ENCODE measurements at places on chromosomes 1 and 21. TPM values are rescaled to one million over a fixed set of nuclear protein-coding genes. Genes with fewer than 3 reads are reported as not detected.

The AMY1A gene
- total RNA-seq, result not detected

The NUF2 gene
- total RNA-seq, result 40.0 TPM

DNA sequence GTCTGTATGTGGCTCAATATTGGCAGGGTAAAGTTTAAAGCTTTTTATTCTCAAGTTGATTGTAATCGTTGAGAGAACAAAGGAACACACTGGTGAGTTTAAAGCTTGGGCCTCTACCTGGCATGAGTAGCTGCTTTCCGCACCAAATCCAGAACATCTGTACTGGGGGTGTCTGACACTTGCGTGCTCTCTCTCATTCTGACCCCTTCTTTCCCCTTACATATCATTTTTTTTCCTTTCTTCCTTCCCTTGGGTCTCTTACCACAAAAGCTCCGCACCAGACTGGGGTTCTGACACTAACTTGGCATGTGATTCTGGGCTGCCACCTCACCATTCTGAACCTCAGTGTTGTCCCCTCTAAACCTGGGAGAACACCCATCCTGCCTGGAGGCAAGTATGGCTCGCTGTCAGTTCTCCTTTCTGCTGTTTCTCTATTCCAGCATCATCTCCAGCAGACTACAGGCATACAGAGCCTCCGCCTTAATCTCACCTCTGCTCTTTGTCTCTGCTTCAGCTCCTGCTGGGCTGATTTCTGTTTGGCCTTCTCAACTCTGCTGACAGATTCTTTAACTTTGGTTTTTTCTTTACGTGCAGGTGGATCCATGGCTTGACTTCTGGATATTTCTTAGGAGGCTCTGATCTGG lies 859 bp upstream of the ERMAP start:
- H3K4me1 ChIP-seq, result peaks cover 6% of the 10 kb centered on the region
- peak overlapping the region; percentile 64 for H3K27ac ChIP-seq
- H3K27me3 ChIP-seq, result no peaks in the 10 kb centered on the region
- no peak for DNase-seq

The ADORA3 gene
- not detected for total RNA-seq

The TLCD4 gene
- 14.1 TPM for total RNA-seq

The IGFN1 gene
- total RNA-seq, result not detected

GRCh38 chr1:113895961-113896360 lies 8.6 kb upstream of the BCL2L15 start:
- DNase-seq, result no peak
- H3K27me3 ChIP-seq, result no peaks in the 10 kb centered on the region
- H3K4me3 ChIP-seq, result no peak overlapping the region
- no peaks in the 10 kb centered on the region for H3K36me3 ChIP-seq
- H3K27ac ChIP-seq, result no peak overlapping the region
- no peaks in the 10 kb centered on the region for H3K4me1 ChIP-seq

The SARS1 gene
- total RNA-seq, result 225 TPM

GRCh38 chr1:155071701-155072100 lies 6.9 kb upstream of the EFNA3 start:
- H3K27me3 ChIP-seq, result no peaks in the 10 kb centered on the region
- H3K27ac ChIP-seq, result no peak overlapping the region

The PAPPA2 gene
- 0.02 TPM for total RNA-seq

- no peaks in the 10 kb centered on the region for H3K36me3 ChIP-seq
- no peaks in the 10 kb centered on the region for H3K27me3 ChIP-seq
- H3K27ac ChIP-seq, result no peak overlapping the region
- no peak overlapping the region for H3K4me3 ChIP-seq
Observed at GRCh38 chr1:239288820-239289554, 97.4 kb upstream of the CHRM3 start.

GRCh38 chr1:24047110-24047477 lies 64.8 kb downstream of the MYOM3 start:
- no peaks in the 10 kb centered on the region for H3K27me3 ChIP-seq
- no peak overlapping the region for H3K27ac ChIP-seq
- H3K4me3 ChIP-seq, result no peak overlapping the region

The TSPAN2 gene
- total RNA-seq, result 6.9 TPM

GRCh38 chr1:52355436-52355835 lies 10.6 kb downstream of the CC2D1B start:
- H3K27ac ChIP-seq, result no peak overlapping the region
- no peak overlapping the region for H3K4me3 ChIP-seq
- no peaks in the 10 kb centered on the region for H3K4me1 ChIP-seq
- no peaks in the 10 kb centered on the region for H3K27me3 ChIP-seq

The PDZK1 gene
- 90.2 TPM for total RNA-seq

The FCRL2 gene
- not detected for total RNA-seq

GRCh38 chr1:199083680-199084079 lies 444.8 kb downstream of the PTPRC start:
- H3K4me3 ChIP-seq, result no peak overlapping the region
- no peak overlapping the region for H3K27ac ChIP-seq
- DNase-seq, result no peak
- no peaks in the 10 kb centered on the region for H3K27me3 ChIP-seq
- H3K4me1 ChIP-seq, result no peaks in the 10 kb centered on the region

DNA sequence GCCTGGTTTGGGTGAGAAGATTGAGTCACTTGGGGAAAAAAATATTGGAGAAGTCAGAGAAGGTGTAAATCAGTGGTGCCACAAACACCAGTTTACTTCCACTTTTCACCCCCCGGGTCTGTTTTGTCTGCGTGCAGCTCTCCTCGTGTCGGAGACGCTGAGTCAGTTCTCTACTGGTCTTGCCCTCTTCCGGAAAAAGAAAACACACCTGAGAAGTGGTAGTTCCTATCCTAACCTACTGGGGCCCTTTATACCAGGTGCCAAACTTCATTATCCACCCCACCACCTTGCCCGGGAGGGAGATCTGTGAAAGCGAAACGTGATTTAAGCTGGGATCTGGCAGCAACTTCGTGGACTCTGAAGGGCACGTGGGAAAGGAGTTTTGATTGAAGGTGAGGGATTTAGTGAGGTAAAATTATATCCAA lies 855 bp upstream of the IVNS1ABP start:
- H3K27me3 ChIP-seq, result no peaks in the 10 kb centered on the region
- H3K4me3 ChIP-seq, result peak overlapping the region; percentile 66
- no peaks in the 10 kb centered on the region for H3K36me3 ChIP-seq

DNA sequence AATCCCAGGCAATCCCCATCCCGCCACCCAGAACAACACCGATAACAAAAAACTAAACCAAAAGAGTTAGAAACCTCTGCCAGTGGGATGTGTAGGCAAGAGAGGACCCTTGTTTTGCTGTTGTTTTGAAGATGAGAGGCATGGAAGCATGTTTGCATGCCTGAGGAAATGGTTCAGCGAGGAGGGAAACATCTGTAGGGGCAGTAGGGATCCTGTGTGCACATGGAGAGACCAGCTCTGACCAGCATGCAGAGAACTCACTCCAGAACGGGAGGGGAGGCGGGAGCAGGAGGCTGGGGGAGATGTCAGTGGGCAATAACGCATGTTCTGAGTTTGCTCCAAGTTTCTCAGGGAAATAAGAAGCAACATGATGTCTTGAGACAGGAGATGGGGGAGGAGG lies 5.3 kb downstream of the CLDN14 start:
- H3K27ac ChIP-seq, result no peak overlapping the region
- H3K27me3 ChIP-seq, result no peaks in the 10 kb centered on the region
- peaks cover 25% of the 10 kb centered on the region for H3K4me1 ChIP-seq

The IFI16 gene
- not detected for total RNA-seq

The DOP1B gene
- 15.9 TPM for total RNA-seq
